ENCODE measurements at places on chromosomes 12 and 14.

- no peak for DNase-seq
Observed at GRCh38 chr12:94183708-94184379, 35.5 kb downstream of the PLXNC1 start.

GRCh38 chr14:104697892-104698583, 8.6 kb downstream of the INF2 start:
- no peak for DNase-seq

GRCh38 chr12:117450209-117450608, 88.8 kb upstream of the NOS1 start:
- DNase-seq: no peak

GRCh38 chr14:103257211-103257962, 76.7 kb upstream of the EIF5 start:
- DNase-seq: no peak

GRCh38 chr12:7015555-7016370, 2.5 kb downstream of the LPCAT3 start:
- no peak for DNase-seq

- DNase-seq: no peak
Observed at GRCh38 chr12:8226355-8226754, 1.1 kb downstream of the FAM90A1 start.

GRCh38 chr12:56339158-56339422, 406 bp downstream of the IL23A start:
- DNase-seq: no peak

DNA sequence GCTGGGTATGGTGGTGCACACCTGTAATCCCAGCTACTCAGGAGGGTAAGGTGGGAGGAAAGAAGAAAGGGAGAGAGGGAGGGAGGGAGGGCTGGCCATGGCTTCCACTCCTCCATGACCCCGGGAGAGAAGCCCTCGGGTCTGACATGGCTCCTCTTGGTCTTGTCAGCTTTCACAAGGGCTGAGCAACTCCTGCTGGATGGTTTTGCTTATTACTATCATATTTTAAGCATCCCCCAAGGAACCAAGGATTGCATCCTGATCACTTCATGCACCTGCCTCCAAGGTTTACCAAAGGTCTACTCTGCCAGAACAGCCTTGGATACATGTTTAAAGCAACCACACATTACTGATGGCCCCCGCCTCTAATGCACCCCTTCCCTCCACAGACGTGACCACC, 28.0 kb upstream of the NCOR2 start:
- DNase-seq: no peak

- no peak for DNase-seq
Observed at GRCh38 chr12:104049903-104050356, at the start of gene GLT8D2. Gene GLT8D2 (minus strand): TSS chr12:104050187. CDS start chr12:104019648, 30,539 bp downstream.

DNA sequence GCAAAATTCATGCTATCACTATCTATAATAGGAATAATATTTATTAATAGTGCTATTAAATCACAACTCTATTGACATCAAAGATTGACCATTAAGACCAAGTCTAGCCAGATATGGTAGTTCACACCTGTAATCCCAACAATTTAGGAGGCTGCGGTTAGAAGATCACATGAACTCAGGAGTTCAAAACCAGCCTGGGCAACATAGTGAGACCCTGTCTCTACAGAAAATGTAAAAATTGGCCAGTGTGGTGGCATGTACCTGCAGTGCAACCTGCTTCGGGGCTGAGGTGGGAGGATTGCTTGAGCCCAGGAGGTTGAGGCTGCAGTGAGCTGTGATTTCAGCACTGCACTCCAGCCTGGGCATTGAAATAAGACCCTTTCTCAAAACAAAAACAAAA, 11.0 kb downstream of the VEZT start:
- no peak for DNase-seq

- DNase-seq: no peak
Observed at GRCh38 chr14:22474730-22475351, 114.2 kb downstream of the DAD1 start.

GRCh38 chr12:43744826-43745225, 13.8 kb downstream of the PUS7L start:
- no peak for DNase-seq

DNA sequence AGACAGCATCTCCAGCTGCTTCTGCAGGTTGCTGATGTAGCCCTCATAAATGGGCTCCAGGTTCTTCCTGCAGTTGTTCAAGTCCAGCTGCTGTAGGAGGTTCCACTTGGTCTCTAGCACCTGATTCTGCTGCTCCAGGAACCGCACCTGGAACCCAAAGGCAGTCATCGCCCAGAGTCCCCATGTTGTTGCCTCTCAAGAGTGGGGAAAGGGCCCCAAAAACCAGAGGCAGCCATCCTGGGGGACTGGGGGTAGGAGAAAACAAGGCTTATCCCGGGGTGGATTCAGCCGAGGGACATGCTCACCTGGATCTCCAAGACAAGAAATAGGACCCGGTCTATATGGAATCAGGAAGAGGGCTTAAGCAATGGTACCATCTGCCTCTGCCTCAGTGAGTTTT, 2.3 kb downstream of the KRT72 start:
- no peak for DNase-seq

DNA sequence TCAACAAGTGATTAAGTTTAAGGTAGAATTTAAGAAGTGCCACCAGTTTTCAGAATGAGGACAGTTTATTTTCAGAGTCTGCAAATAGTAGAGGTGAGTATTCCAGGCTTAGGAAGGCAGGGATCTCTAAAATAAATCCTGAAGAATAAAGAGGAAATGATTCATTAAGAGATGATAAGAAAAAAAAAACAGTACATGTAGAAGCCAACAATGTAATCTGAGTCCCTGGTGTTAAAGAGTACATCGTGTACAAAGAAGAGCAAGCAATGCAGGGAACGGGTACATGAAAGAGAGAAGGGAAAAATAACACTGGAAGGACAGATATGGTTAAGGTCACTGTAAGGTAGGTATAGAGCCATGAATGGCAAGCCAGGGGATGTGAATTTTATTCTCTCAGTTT, 95.2 kb upstream of the FOXG1 start:
- peak; percentile 7 for DNase-seq

DNA sequence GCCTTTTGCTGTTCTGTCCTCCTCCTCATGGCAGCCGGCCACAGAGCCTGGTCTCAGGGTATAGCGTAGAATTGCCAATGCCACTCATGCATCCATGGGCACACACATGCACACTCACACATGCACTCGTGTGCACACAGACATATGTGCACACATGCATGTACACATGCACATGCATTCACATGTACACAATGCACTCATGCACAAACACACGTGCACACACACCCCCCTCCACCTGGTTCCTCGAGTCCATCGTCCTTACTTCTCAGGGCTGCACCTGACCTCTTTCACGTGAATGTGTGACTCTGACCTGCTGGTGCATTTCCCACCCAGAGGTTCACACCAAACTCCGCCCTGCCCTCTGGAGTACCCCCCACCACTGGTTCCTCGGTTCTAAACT, 60.6 kb downstream of the BCL11B start:
- DNase-seq: no peak

DNA sequence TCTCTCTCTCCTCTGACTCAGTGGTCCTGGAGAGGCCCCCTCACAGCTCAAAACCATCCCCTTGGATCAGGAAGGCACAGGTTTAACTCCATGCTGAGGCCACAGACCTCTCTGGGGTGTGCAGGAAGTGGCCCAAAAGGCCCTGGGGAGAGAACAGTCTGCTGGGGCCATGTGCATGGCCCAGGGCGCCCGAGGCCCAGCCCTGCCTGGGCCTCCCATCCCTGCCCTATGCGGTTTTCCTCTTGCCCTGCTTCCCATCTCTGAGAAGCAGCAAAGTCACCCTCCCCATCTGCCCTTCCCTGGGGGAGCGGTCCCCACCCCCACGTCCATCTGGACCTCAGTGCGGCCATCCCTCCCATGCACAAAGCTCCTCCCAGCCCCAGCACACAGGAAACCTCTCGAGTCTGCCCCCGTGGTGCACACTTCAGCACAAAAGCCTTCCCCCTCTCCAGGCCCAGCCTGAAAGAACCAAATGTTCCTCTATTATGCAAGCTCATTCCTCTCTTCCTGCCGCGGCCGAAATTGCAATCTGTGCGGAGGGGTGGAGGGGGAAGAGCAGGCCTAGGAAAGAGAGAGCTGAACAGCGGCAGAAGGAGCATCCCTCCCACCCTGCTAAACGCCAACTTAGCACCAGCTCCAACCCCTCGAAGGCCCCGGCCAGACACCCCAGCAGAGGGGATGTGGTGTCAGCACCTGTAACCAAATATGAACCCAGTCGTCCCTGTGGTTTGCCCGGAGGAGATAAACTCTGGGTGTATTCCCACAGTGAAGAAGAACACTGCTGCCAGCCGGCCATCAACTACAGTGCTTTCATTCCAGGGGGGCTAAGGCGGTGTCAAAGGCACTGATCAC, 108.5 kb downstream of the SCARB1 start:
- peak; percentile 91 for DNase-seq

GRCh38 chr12:81337886-81338285, 260.0 kb downstream of the ACSS3 start:
- DNase-seq: no peak

DNA sequence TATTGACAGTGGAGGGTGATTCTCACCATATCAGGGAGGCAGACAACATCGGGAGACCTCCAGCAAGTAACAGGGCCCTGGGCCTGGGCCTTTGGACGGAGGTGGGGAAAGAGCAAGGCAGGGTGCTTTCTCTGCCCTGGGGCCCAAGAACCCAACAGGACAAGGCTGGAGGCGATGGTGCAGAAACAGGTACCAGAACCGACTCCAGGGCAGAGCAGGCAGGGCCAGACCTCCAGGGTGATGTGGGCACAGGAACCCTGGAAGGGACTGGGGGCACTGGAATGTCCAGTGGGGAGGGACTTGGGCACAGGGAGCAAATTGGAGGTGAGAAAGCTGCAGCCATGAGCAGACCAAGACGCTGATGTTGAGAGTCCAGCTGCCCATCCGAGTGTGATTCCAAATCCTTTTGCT, 44.4 kb downstream of the PRMT8 start:
- no peak for DNase-seq

DNA sequence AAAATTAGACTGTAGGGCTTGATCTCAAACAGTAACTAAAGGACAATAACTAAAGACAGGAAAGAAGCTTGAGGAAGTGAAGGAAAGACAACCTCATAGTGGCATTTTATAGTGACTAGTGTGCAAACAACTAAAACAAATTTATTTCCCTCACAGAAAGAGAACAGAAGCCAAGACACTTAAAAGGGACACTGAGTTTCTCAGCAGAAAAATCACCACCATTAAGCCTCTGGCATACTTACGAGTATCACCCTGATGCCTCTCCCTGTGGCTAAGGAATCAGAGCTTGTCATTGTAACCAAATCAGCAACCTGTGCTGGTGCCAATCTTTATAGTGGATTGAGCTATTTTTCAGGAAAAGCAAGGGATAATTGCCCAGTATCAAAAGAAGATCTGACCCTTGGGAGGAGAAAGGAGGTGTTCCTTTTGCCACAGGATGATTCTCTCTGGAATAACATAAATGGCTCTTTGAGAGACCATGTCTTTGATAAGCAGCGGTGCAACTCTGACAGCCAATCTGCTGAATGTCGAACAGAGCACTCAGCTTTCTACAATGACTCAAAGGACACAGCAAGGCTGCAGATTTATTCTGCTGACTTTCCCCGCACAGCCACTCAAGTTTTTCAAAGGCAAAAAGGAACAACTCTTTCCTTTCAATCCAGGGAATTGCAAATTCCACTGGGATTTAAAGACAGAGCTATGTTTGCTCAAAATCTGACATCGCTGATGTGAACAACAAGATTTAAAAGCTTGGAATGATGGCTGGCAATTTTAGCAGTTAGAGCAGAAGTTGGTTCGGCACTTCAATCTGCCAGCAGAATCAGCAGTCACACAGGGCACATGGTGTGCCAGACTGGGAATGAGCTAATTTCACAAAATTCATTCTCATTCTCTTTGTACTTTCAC, 34.6 kb downstream of the ATF7 start:
- DNase-seq: no peak

- no peak for DNase-seq
Observed at GRCh38 chr14:65280653-65281052, 131.9 kb upstream of the FUT8 start.

GRCh38 chr12:62882696-62883095, 52.3 kb downstream of the PPM1H start:
- DNase-seq: no peak

GRCh38 chr14:71363946-71364925, 457.0 kb downstream of the PCNX1 start:
- DNase-seq: no peak

- peak; percentile 18 for DNase-seq
Observed at GRCh38 chr12:105562199-105562971, 231.9 kb downstream of the C12orf75 start.

DNA sequence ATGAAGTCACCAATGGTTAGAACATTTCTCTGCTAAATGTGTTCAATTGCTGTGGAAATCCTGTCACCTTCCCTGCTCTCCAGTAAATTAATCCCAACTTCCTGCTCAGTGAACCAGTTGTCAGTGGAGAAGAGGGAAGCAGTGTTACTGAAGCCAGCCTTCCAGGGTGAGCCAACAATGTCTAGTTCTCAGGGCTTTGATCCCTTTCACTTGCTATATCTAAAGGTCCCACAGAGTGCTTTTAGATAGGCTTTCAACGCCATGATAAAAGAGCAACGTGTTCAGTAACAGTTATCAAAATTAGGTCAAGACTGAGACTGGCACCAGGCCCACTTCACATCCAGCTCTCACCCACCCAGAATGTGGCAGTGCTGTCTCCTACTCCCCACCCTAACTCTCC, 139.7 kb downstream of the KCNH5 start:
- no peak for DNase-seq

DNA sequence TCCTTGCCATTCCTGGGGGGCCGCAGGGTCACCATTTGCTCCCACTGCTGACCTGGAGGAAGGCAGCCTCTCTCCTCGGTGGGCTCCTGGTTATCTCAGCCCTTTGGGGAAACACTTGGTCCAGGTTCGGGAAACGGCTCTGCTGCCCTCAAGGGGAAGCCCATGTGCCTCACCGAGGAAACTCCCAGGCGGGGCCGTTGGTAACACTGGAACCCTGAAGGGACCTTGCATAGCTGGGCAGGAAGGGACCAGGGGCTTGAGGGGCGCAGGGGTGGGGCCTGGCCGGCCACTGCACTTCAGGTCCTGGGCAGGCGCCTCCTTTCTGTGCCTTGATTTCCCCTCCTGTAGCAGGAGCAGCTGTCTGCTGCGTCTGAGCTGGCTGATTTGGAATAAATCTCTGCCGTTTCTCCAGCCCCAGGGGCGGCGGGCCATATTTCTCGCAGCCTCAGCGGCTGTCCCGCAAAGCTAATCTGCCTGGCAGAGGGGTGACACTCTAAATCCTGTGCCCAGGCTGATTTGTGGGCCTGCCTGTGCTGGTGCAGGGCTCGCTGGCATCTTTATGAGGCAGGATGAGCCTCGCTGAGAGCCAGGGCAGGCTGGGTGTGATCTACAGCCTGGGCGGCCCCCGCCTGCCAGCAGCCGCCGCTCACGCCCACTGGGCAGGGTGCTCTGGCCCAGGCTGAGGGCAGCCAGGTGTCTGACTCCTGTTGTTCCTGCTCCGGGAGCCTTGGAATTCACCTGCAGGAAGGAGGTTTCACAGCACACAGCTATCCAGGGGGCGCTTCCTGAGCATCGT, 49.7 kb downstream of the KIF26A start:
- DNase-seq: no peak

All from NCI-H345 (cell line).